ENCODE measurements at places on chromosomes 12 and 14. TPM values are rescaled to one million over a fixed set of nuclear protein-coding genes. Genes with fewer than 3 reads are reported as not detected.
A peak's percentile ranks its signal among the peaks of the same experiment; 100 is the strongest.

OR4K14 gene
- not detected for total RNA-seq

FOXM1 gene
- total RNA-seq: 1.1 TPM

SYNE3 gene
- 2.2 TPM for total RNA-seq

SOCS2 gene
- total RNA-seq: 71.4 TPM

TSHR gene
- total RNA-seq: under 0.01 TPM

CDH24 gene
- 10.3 TPM for total RNA-seq

SLCO1C1 gene
- 32.9 TPM for total RNA-seq

HOXC10 gene
- total RNA-seq: not detected

DNA sequence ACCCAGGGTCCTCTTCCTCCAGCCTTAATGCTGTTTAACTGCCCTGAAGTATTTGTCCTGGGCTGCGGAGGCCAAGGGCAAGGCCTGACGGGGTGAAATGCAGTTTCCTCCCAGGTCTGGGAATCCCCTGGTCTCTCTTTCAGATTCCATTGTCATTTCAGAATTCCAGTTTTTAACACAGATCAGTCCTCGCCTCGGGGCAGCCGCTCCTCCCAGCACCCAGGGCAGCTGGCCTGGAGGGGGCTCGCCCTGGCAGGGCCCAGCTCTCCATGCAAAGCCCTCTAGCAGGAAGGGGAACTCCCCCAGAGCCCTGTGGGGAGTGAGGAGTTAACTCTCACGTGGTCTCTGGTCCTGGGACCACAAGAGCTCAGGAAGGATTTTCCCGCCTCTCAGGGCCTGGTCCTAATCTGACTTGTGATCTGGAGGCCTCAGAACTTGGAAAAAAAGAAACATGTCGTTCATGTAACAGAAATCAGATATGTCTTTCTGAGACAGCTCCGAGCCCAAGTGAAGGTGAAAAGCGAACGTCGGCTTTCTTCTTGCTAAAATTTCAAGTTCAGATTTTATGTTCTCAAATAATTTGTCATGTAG is 265.6 kb upstream of the SFSWAP start:
- DNase-seq: no peak

GRCh38 chr12:62251609-62251958 is 8.6 kb upstream of the USP15 start:
- no peak for DNase-seq

DNA sequence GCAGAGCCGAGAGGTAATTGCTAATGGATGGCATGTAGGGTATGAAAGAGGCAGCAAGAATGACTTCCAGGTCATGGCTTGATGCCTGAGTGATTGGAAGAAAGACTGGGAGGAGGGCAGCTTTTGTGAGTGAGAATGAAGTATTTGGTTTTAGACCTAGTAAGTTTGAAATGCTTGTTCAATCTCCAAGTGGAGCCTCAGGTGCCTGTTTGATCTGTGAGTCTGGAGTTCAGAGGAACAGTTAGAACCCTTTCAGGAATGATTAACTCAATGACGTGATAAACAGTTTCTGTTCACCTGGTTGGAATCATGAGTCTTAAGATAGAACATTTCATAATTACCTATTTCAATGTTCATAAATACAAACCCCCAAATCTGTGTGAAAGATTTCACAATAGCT is 10.4 kb downstream of the KCNJ8 start:
- DNase-seq: no peak

DNA sequence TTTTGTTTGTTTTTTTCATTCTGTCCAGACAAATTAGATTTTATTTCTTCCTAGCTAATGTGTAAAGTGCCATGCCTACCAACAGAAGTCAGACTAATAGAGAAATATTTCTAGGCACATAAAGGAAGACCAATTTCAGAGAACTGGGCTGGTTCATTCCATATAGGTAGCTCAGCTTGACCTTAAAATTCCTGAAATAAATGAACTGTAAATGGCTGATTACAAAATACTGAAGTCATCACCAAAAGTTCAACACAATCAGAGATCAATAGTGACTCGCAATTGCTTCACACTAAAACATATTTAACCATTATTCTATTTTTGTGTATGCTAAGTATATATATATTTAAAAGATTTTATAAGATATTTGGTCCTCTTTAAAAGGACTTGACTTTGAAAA is 34.2 kb downstream of the PTPRB start:
- DNase-seq: no peak

DNA sequence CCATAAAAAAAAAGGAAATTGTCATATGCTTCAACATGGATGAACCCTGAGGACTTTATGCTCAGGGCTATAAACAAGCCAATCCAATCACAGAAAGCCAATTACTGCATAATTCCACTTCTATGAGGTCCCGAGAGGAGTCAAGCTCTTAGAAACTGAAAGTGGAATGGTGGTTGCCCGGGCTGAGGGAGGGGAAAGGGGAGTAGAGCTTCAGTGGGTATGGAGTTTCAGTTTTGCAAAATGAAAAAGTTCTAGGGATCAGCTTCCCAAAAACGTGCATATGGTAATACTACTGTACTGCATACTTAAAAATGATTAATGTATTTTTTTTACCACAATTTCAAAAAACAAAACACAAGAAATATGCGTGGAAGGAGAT is 52.0 kb downstream of the RNF34 start:
- no peak for DNase-seq

DNA sequence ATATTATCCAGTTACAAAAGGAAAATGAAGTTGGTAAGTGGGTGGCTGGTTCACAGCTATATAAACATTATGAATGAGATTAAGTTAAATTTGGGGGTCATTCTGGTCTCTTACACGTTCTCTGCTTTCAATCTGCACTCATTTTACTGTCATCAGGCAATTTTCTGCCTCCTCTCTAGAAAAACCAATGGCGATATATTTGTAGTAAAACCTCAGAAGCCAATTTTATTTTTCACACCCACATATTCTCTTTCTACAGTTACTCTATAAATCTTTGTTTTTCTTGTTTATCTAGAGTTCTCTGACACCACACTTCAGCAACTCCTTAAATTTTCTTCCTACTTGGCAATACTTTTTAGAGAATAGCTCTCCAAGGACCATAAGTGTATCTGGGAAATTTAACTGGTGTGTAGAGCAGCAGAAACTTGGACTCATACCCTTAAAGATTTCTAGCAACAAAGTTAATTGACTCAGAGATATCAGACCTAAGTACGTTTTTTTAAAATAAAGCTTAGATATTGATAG is 926.9 kb downstream of the TMTC2 start:
- no peak for DNase-seq

GRCh38 chr14:99737451-99737951 is 53.4 kb downstream of the CYP46A1 start:
- DNase-seq: no peak

GRCh38 chr14:74042296-74042695 is 23.1 kb downstream of the BBOF1 start:
- DNase-seq: no peak

GRCh38 chr14:39342768-39343167 is 89.5 kb downstream of the FBXO33 start:
- no peak for DNase-seq

- DNase-seq: no peak
Observed at GRCh38 chr12:39378341-39378740, 64.6 kb downstream of the KIF21A start.

DNA sequence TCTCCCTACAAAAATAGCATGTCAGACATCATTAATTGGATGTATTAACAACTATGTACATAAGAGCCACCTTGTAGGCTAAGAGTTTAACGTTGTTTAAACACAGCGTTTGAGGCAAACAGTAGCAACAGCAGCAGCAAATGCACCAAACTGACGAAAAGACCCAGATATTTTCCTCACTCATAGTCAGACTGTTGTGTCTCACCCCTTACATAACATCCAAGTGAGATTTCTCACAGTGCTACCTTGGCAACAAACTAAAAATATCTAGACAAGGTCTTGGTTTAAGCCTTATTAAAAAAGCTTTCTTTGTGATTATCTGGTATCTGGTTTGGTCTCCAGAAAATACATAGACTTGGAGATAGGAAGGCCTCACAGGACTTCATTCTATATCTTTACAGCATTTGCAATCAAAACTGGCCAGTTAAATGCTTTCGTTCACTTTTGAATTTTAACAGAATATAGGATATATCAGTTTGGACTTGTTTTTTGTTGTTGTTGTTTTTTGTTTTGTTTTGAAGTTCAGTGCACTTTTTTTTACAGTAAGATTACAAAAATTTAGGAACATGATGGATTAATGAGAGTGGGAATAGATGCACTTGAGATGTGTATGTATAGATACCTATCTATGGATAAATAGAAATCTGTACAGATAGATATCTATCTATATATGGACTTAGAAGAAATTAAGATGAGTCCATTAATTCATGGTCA is 4.1 kb downstream of the BHLHE41 start:
- DNase-seq: no peak

DNA sequence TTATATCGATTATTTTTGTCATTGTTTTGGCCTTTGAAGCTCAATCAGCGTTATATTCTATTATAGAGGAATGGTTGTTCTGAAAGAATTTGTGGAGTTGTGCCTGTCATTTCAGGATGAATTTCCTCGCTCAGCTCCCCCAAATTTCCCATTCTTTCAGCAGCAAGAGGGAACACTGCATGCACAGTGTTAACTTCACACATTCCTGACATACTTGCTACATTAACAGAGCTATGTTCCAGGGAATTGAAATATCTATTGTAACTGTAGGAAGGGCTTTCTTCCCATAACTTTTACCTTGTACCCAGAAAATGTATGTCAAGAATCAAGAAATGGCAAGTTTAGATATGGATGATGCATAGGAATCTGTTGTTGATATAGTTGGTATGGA is 379.0 kb downstream of the LRIG3 start:
- DNase-seq: no peak

DNA sequence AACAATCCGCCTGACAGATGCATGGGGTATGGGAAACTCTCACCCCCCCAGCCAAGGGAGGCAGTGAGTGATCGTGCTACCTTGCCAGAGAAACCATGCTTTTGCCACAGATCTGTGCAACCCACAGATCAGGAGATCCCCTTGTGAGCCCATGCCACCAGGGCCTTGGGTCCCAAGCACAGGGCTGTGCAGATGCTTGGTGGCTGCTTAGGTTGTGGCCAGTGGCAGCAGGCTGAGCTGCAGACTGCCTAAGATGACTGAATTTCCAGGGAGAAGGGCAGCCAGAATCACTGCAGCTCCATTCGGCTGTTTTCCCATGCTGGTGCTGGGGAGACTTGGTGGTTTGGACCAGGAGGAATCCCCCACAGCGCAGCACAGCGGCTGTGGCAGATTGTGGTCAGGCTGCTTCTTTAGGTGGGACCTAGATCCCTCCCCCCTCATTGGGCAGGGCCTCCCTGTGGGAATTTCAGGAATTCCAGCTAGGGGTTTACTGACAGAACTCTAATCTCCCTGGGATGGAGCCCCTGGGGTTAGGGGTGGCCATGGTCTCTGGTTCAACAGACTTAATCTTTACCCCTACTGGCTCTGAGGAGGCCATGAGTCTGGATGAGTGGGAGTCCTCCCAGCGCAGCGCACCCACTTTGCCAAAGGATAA is 264.6 kb upstream of the DAAM1 start:
- DNase-seq: no peak

GRCh38 chr12:93390031-93390430 is 12.3 kb downstream of the NUDT4 start:
- DNase-seq: no peak

DNA sequence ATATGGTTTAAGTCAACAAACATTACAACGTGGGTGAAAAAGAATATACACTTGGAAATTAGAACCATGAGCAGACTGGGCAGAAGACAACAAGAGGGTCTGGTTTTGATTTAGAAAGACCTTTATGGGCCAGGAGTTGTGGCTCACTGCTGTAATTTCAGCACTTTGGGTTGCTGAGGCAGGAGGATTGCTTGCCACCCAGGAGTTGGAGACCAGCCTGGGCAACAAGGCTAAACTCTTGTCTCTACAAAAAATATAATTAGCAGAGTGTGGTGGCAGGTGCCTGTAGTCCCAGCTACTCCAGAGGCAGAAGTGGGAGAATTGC is 2.7 kb upstream of the NFKBIA start:
- DNase-seq: no peak

- DNase-seq: peak; percentile 72
Observed at GRCh38 chr12:2034633-2035430, 18.0 kb upstream of the CACNA1C start.

DNA sequence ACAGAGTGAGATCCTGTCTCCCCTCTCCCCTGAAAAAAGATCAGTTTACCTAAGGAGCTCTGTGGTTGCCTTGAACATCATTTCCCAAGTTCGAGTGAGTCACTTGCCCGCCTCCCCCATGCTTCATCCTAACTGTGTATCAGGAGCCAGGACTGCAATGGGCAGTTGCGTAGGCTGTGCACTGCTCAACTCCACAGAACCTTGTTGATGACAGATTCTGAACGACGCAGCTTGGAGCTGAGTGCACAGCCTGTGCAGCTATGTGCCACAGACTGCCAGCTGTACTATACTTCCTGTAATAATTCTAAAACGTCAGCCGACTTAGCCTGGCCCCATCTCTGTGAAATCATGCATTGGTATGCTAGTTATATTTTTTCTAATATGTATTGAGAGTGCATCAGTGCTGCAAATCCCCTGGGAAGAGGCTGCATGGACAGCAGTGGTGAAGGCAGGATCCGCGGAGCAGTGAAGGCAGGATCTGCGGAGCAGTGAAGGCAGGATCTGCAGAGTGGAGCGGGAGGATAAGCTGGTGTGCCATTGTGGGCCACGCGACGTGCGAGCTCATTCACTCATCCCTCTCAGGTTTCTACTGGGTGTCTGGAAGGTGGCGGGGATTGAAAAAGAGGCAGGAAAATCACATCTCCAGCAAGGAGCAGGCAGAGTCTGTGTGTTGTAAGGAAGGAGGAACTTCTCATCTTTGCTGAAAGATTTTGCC is 80.8 kb downstream of the GALNT9 start:
- peak; percentile 42 for DNase-seq

DNA sequence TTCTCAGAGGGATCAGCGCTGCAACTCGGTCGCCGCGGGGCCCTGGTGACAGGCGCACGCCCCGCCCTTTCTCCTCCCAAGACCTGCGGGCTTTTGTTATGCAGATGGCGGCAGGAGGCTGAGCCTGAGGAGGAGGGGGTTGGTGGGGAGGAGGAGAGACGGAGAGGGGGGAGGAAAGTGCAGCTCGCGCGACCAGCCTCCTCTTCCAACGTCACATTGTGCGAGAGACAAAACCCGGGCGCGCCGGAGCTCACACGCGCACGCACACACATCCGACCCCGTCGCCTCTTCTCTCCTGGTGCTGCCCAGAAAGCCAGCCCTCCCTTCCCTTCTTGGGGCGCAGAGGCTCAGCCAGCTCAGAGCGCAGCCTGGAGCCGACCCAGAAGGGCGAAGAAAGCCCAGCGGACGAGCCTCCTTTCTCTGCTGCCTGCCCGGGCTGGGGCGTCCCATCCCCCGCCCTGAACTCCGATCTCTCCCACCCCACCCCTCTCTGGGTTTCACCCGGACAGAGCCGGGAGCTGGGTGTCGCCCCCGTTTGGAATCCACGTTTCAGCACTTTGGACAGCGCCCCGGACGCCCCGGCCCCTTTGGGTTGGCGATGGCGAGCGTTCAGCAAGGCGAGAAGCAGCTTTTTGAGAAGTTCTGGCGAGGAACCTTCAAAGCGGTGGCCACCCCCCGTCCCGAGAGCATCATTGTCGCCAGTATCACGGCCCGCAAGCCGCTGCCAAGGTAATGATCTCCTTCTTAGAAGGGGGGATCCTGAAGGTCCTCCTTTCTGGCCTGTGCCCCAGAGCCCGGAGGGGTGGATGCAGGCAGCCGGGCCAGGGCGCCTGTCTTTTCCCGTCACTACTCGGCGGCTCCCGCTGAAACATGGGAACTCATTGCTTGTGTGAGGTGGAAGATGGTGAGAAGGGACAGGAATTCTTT is at the start of gene SRRM4:
SRRM4 (plus strand) TSS at position 257 of the 927 bp plus-strand sequence; CDS start at position 599, 342 bp downstream.
- peak; percentile 80 for DNase-seq
